ENCODE measurements at places on chromosomes 13 and 19.

DNA sequence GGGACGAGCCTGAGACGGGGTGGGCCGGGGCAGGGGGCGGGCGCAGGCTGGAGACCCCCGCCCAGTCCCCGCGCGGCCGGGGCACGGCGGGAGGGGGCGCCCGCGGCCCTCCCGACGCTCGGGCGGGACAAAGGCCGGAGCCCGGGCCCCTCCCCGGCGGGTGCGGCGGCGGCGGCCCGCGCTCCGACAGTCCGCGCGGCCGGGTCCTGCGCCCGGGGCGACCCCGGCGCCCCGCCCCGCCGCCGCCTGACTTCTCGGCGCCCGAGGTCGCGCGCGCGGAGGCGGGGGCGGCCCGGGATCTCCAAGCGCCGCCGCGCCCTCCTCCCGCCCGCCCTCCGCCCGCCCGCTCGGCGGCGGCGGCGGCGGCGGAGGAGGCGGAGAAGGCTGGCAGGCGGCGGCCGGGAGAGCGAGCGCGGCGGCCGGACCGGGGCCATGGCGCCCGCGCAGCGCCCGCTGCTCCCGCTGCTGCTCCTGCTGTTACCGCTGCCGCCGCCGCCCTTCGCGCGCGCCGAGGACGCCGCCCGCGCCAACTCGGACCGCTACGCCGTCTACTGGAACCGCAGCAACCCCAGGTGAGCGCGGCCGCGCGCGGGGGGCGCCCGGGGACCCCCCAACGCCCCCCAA, at the start of gene EFNA2:
EFNA2 (plus strand) TSS at position 137 of the 624 bp plus-strand sequence; CDS start at position 433, 296 bp downstream.
- no peak for DNase-seq

- no peak for DNase-seq
These were observed 162.1 kb upstream of the MIR17HG start for GRCh38 chr13:91185294-91185863.

DNA sequence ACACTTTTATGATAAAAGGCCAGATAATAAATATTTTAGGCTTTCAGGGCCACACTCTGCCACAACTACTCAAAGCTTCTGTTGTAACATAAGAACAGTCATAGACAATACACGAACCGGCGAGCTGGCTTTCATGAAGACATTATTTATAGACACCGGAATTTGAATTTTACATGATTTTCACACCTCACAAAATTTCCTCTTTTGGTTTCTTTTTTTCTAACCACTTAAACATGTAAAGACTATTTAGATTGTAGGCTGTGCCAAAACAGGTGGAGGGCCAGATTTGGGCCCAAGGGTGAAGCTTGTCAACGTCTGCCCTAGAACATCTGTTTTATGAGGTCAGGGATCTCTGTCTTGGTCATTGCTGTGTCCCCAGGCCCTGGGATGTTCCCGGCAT, 29.7 kb upstream of the FXYD3 start:
- DNase-seq: no peak

DNA sequence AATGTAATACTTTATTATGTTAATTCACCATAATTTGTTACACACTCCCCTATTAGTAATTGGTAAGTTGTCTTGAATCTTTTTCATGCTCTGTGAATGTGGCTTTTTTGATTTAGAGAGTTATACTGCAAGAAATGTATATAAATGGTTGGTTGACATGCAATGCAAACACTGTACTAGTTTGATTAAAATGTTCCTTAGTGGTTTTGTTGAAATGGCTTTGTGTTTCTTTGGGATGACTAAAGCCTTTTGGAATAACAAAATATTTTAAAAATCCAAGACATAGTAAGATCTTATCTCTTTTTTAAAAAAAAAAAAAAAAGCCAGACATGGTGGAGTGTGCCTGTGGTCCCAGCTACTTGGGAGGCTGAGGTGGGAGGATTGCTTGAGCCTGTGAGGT, 10.5 kb downstream of the LAMP1 start:
- DNase-seq: no peak
